ENCODE measurements at places on chromosomes 1 and 21.

DNA sequence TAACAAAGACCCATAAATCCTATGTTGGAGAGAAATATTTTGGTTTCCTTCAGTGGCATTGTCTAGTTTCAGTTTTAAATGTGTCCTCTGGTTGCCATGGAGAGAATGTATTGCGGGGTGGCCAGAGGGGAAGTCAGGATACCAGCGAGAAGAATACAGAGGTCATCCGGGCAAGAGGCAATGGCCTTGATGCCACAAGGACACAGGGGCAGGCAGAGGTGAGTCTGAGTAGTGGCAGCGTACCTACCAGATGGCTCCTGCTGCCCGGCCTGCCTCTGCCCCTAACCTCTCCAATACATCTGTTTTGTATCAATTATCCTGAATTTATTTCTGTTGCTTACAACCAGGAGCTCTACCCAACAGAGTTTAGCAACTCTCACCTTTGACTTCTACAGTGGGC is 14.9 kb downstream of the KLHDC7A start:
- DNase-seq, result no peak
- no peaks in the 10 kb centered on the region for H3K27me3 ChIP-seq
- H3K4me3 ChIP-seq, result no peak overlapping the region
- H3K36me3 ChIP-seq, result no peaks in the 10 kb centered on the region

DNA sequence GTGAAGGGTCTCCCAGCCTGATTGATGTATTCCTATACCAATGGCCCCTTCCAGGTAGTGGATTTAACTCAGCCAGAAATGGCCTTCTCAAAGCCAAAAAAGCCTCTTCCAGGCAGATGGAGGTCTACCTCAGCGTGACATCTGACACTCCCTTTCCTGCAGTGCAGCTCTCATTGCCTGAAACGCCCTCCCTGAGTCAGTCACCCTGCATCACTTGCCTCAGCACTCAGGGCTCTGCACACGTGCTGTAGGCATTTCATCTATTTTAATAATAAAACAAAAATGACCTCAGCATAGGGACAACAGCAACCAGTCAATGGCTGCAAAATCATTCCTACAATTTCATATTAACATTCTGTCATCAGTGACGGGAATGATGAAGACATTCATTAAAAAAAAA is 64.4 kb upstream of the GJA5 start:
- no peak for DNase-seq
- no peaks in the 10 kb centered on the region for H3K36me3 ChIP-seq
- H3K4me3 ChIP-seq, result no peak overlapping the region
- no peaks in the 10 kb centered on the region for H3K27me3 ChIP-seq

DNA sequence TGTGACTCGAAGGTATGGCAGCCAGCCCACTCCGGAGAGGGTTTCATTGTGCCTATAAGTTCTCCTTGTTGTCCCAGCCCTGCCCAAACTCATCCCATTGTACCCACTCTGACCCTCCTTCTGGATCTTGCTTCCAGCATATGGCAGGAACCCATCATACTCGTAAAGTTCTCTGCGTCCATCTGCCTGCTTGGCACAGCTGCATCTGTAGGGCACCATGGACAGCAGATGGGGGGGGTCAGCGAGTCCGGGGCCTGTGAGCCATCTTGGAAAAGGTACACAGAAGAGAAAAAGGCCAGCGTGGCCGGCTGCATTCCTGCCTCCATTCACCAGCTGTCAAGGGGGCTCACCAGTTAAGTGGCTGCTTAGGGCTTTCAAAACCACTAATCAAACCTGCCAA is 94.9 kb upstream of the IGSF21 start:
- no peak for DNase-seq
- no peaks in the 10 kb centered on the region for H3K27me3 ChIP-seq
- H3K27ac ChIP-seq, result no peak overlapping the region
- H3K4me3 ChIP-seq, result no peak overlapping the region
- no peaks in the 10 kb centered on the region for H3K36me3 ChIP-seq
- no peaks in the 10 kb centered on the region for H3K4me1 ChIP-seq

- H3K4me1 ChIP-seq, result no peaks in the 10 kb centered on the region
- no peak overlapping the region for H3K27ac ChIP-seq
- H3K4me3 ChIP-seq, result no peak overlapping the region
- peaks cover 96% of the 10 kb centered on the region for H3K36me3 ChIP-seq
- no peak for DNase-seq
These were observed 24.1 kb downstream of the PAFAH2 start for GRCh38 chr1:25973610-25974321.

DNA sequence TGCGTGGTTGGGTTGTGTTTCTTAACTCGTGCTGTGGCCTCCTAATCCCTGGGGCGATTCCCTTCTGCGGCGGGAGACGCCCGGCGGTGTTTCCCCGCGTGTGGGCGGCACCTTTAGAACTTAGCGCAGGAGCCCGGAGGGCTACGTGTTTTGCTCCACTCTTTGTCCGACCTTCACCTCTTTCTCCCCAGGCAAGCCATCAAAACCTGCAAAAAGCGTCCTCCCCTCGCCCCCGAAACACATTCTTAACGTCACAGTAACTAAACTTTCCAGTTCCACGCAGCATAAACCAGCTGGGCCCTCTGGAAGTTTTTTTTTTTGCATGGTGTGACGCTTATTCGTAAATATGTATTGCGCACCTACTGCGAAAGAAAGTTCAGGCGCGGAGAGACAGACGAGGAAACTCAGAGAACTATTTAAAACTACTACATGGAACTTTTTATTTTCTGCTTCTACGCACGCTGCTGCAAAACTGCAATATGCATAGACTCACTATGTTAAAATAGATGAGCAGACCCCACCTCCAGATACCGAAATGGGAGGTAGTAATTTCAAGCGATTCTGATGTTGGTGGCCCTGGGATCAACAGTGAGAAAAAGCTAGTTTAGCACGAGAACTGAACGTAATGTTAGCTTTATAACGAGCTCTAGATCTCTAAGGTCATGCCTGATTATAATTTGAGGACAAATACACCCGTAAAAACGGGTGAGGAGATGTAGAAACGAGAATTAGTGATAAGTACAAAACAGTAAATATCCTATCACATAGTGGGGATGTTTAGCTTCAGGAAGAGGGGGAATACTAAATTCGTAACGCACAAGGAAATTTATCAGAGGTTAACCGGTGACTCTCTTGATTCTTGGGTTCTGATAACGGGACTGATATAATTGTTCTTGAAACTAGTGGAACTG is 920 bp downstream of the MTR start:
- no peaks in the 10 kb centered on the region for H3K36me3 ChIP-seq
- peak overlapping the region; percentile 93 for H3K4me3 ChIP-seq
- peak; percentile 7 for DNase-seq
- H3K27me3 ChIP-seq, result no peaks in the 10 kb centered on the region
- H3K4me1 ChIP-seq, result peaks cover 37% of the 10 kb centered on the region

GRCh38 chr1:53396573-53397268 is 62.5 kb upstream of the DMRTB1 start:
- H3K4me3 ChIP-seq, result no peak overlapping the region
- no peak for DNase-seq

DNA sequence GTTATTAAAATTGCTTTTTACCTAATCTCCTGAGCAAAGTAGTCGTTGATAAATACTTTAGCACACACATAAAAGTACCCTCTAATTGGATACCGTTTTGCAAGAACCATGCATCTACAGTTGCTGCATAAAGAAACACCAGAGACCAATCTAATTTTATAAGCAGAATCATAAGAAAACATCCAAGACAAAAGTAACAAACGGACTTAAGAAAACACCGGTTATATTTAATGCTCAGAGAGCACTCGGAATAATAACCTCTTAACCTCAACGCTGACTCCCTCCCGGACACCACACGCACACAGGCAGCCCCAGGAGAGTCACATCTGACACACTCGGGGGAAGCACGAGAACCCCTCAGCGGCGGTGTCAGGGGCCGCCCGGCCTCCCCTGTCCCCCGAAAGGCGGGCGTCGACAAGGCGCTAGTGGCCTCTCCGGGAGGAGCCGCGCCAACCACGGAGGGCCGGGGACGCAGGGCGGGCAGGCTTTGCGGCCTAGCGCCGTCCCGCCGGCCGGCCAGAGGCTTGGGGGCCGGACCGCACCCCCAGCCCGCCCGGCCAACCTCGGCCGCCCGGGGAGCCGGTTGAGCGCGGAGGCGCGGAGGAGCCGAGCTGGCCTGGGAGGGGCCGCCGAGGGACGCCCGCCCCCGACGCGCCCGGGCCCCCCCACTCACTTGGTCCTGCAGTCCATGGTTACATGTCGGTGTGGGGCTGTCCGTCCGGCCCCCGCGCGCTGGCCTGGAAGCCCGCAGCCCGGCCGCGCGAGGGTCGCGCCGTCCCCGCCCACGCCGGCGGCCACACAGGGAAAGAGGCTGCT is 606 bp downstream of the DENND1B start:
- no peaks in the 10 kb centered on the region for H3K36me3 ChIP-seq
- DNase-seq, result no peak
- H3K4me1 ChIP-seq, result peaks cover 7% of the 10 kb centered on the region

DNA sequence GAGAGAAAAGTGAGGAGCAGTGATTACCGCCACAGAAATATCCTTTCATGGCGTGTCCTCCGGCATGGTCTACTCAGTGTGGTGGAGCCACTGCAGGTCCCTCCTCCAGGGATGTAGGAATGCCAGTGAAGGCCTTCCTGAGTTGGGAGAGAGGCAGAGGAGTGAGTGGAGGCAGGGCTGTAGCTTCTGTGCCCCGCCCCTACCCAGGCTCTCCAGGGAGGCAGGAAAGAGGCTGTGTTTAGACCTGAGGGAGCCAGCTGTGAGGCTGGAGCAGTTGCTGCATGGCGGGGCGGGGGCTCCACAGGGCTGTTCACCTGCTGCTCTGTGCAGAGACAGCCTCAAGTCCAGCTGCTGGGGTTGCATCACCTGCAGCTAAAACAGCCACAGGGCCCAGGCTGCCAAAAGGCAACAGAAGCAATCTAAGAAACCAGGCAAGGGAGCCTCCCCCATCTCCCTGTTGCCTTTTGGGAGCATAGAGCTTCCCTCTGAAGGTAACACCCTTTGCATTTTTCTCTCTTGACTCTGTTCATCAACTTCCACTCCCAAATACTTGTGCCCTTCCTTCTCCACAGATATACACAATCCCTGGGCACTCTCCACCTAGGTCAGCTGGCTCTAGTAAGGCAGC is 801 bp upstream of the ANXA9 start:
- no peak overlapping the region for H3K4me3 ChIP-seq
- peak overlapping the region; percentile 60 for H3K27ac ChIP-seq
